ENCODE measurements at places on chromosomes 5 and 9.

DNA sequence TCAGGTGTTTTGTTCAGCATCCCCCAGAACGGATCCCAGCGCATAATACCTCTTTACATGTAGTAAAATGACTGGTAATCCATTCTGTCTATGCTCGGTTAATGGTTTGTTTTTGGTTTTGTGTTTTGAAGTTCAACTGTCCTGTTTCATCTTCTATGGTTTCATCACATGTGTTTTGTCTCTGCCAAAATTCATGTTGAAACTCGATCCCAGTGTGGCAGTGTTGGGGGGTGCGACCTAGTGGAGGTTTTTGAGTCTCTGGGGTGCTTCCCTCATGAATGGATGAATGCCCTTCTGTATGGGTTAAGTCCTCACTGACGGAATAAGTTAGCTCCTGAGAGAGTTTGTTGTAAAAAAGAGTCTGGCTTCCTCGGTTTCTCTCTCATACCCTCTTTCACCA is 317.4 kb downstream of the KDM4C start:
- no peak for DNase-seq

DNA sequence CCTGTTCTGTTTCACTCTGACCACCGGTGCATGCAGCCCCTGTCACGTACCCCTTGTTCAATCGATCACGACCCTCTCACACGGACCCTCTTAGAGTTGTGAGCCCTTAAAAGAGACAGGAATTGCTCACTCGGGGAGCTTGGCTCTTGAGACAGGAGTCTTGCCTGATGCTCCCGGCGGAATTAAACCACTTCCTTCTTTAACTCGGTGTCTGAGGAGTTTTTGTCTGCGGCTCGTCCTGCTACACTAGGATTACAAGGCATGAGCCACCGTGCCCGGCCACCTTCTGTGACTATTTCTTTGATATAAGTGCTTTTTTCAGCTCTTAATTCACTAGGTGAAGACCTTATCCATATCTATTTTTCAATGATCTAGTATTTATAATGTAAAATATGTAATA is 167.5 kb downstream of the TTC39B start:
- DNase-seq, result no peak

GRCh38 chr5:125220284-125220683 is 473.8 kb upstream of the ZNF608 start:
- DNase-seq, result no peak

DNA sequence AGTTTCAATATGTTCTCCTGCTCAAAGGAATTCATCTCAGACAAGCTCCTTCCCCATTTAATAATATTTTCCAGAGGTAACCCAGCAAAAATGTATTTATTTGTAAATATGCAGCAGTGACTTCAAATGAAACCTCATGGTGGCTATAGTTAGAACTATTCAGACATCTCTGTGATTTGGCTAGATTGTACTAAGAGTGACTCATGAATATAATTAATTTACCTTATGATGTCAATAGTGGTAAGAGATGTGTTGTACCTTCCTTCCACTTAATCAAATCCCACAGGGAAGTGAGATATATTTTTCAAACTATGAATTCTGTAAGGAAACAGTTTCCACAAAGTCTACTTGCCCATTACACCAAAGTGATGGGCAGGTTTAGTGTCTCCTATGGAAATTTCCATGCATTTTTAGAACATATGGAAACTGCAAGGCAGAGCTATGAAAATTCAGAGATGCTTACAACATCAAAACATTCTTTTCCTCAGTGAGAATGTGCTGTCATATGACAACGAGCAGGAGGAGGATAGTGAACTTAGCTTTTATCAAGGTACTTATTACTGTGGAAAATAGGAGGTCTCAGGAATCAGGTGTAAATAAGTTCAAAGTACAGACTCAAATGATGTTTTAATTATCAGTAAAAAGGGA is 34.0 kb upstream of the SPDL1 start:
- DNase-seq, result no peak

DNA sequence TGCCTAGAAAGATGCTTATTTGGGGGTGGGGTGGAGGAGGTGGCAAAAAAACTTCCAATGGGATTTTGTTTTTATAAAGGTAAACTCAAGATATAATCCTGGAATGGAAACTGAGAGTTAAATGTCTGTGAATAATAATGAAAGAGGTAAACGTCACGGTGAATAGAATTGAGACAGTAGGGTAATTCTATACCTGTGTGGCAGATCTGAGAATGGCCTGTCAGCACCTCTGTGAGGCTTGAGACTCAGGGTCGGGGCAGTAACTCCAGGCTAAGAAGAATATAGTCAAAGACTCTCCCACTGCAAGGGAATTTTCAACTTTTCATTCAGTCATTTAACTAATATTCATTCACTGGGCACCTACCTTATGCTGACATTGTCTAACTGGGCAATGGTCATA is 581.2 kb upstream of the ZNF608 start:
- DNase-seq, result no peak

DNA sequence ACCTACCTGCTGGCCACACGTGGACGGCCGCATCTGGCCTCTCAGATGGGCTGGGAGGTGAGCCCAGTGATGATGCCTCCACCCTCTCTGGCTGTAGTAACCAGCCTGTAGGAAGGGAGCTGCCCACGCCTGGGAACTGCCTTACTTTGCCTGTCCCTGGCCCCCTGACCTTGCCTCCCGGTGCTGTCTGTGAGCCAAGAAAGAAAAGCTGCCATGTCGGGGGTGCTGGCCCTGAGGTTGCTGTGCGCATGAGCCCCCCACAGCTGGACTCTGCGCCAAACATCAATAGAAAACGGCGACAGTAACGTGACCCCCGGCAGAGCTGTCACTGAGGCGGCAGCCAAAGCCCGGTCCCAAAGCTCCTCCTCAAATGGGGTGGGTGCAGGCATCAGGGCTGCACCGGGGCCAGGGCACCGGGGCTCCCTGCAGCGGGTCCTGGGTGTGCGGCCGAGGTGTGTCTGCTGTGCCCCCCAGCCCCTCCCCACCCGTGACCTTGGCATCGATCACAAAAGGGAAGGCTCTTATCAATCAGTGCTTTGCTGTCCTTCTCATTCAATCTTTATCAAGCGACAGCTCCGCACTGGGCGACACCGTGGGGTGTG is 15.3 kb upstream of the SLC9A3 start:
- no peak for DNase-seq

DNA sequence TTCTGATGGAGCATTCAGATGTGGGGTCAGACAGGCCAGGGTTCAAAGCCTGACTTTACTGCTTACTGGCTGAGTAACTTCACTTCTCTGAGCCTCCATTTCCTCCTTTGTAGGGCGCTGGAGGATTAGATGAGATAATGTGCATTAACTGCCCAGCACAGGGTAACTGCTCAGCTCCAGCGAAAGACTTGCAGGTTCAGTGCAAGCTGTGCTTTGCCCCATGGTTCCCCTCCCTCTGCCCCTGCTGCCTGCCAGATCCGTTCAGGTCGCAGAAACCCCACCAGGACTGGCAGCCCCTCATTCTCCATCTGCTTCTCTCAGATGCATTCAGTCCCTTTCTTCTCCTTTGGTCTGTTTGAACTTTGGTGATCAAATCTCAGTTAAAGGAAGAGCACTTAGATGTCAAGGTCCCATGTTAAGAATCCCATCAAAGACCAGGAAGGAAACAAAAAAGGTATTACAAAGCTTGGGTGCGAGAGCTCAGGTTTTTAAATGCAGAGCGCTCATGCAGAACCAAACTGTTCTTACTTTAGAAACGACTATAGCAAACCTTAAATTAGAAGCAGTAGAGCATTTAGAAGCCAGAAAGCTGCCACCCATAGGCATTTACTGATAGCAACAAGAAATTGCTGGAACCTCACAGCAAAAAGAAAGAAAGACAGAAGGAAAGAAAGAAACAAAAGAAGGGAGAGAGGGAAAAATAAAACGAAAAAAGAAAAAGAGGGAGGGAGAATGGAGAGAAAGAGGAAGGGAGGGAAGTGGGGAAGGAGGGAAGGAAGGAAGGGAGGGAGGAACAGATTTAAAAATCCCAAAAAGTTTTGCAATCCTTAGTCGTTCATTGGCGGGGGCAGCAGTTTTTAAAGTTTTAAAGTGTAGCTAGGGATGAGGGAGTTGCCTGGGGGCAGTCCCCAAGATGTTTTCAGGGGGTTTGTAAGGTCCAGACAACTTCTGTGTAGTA is 23.5 kb downstream of the AFAP1L1 start:
- no peak for DNase-seq

- DNase-seq, result no peak
These were observed 26.2 kb downstream of the AGTPBP1 start for GRCh38 chr9:85715587-85715986.

GRCh38 chr5:54454602-54455001 is 897 bp upstream of the HSPB3 start:
- DNase-seq, result no peak

DNA sequence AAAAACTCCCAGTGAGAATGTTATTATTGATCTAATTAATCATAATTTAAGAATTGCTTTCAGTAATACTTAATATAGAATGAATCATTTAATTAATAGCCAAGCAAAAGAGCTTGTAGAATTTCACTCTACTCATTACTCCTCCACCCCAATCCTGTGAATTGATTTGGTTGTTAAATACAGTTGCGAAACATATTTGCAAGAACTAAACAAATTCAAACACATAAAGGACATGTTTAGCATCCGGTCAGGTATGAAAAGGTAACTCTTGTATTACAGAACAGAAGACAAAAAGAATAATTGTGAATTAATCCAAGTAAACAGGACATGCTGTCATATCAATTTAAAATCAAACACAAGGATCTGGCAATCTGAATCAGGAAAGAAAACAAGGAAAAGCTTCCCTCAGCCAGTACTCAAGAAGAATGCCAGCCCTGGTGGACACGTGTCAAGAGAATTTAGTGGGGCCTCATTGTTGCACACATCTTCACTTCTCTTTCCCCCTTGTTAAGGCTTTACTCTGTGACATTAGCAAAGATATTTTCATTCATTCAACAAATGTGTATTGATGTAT is 89.4 kb upstream of the SLC12A2 start:
- DNase-seq, result no peak

Data from renal pelvis (tissue), 12 donors.